Endothelial cell of umbilical vein (primary cell): ENCODE measurements at places on chromosomes 3 and 15. TPM values are rescaled to one million over a fixed set of nuclear protein-coding genes. Genes with fewer than 3 reads are reported as not detected.

MB21D2 gene
- 7.2 and 7.4 TPM in 2 replicates for total RNA-seq

DNA sequence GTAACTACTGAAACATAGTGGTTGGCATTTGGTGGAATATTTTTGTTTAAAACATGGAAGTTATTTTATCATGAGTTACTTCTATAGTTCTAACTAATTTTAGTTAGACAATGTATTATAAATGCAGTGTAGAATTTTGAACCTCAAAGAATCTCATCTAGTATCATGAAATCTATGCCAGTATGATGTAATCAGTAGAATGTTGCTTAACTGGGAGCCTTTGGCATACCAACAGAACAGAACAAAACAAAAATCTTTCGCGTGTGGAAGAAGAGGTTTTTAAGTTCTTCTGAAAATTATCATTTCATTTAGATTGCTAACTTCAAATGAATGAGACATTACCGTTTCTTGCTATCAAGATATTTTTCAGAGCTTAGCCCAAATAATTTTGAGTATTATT lies 98.4 kb upstream of the LRRFIP2 start:
- no peak overlapping the region for H3K27ac ChIP-seq
- H3K36me3 ChIP-seq, result peaks cover 3% of the 10 kb centered on the region
- H3K4me3 ChIP-seq, result no peak overlapping the region

- H3K27me3 ChIP-seq, result no peaks in the 10 kb centered on the region
- no peaks in the 10 kb centered on the region for H3K36me3 ChIP-seq
- peaks cover 5% of the 10 kb centered on the region for H3K4me1 ChIP-seq
- no peak overlapping the region for H3K27ac ChIP-seq
Observed at GRCh38 chr3:125104639-125105038, 48.8 kb upstream of the HEG1 start.

DUOXA1 gene
- not detected in 2 replicates for total RNA-seq

PRR23B gene
- not detected in 2 replicates for total RNA-seq

GRCh38 chr3:97835761-97836160 lies 13.9 kb downstream of the CRYBG3 start:
- H3K36me3 ChIP-seq, result no peaks in the 10 kb centered on the region
- no peaks in the 10 kb centered on the region for H3K4me1 ChIP-seq
- H3K27me3 ChIP-seq, result no peaks in the 10 kb centered on the region
- no peak overlapping the region for H3K4me3 ChIP-seq

GRCh38 chr3:189148081-189148507 lies 23.7 kb upstream of the TPRG1 start:
- no peaks in the 10 kb centered on the region for H3K36me3 ChIP-seq
- no peak overlapping the region for H3K4me3 ChIP-seq
- H3K4me1 ChIP-seq, result no peaks in the 10 kb centered on the region
- DNase-seq, result peak; percentile 71

- H3K27ac ChIP-seq, result no peak overlapping the region
- H3K27me3 ChIP-seq, result no peaks in the 10 kb centered on the region
- peaks cover 13% of the 10 kb centered on the region for H3K36me3 ChIP-seq
Observed at GRCh38 chr3:49378249-49378895, 20.2 kb upstream of the GPX1 start.

NRROS gene
- 14.4 and 15.6 TPM in 2 replicates for total RNA-seq

DNA sequence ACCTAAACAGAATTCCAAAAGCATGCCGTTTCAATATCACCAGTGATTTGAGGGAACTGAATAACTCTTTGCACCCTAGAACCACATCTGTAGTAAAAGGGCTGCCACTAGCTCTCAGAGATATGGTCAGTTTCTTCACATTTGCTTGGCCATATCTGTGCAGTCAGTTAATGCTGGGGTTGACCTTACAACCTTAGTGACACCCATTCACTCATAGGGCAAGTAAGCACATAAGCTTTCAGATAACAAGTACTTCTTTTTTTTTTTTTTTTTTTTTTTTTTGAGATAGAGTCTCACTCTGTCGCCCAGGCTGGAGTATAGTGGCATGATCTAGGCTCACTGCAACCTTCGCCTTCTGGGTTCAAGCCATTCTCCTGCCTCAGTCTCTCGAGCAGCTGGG lies 20.4 kb upstream of the FSIP1 start:
- no peak overlapping the region for H3K27ac ChIP-seq
- no peaks in the 10 kb centered on the region for H3K36me3 ChIP-seq
- no peak for DNase-seq
- H3K4me1 ChIP-seq, result no peaks in the 10 kb centered on the region
- H3K4me3 ChIP-seq, result no peak overlapping the region

RAD51 gene
- total RNA-seq, result 29.7 and 30.9 TPM in 2 replicates

ZNF774 gene
- 2.6 and 3.9 TPM in 2 replicates for total RNA-seq

GRCh38 chr15:74423431-74424257 lies 10.1 kb downstream of the SEMA7A start:
- no peaks in the 10 kb centered on the region for H3K27me3 ChIP-seq
- H3K4me3 ChIP-seq, result no peak overlapping the region
- DNase-seq, result no peak
- H3K27ac ChIP-seq, result no peak overlapping the region

- H3K36me3 ChIP-seq, result no peaks in the 10 kb centered on the region
- H3K4me3 ChIP-seq, result no peak overlapping the region
- peaks cover 2% of the 10 kb centered on the region for H3K27me3 ChIP-seq
- H3K4me1 ChIP-seq, result peaks cover 5% of the 10 kb centered on the region
- H3K27ac ChIP-seq, result no peak overlapping the region
Observed at GRCh38 chr15:31106495-31107300, 5.2 kb upstream of the TRPM1 start.

PTX3 gene
- total RNA-seq, result 149 and 172 TPM in 2 replicates

GRCh38 chr3:13204177-13204581 lies 130.9 kb upstream of the IQSEC1 start:
- H3K4me1 ChIP-seq, result no peaks in the 10 kb centered on the region
- no peaks in the 10 kb centered on the region for H3K27me3 ChIP-seq
- H3K4me3 ChIP-seq, result no peak overlapping the region

GRCh38 chr15:59644756-59645155 lies 12.6 kb downstream of the GTF2A2 start:
- no peak overlapping the region for H3K4me3 ChIP-seq
- H3K4me1 ChIP-seq, result no peaks in the 10 kb centered on the region
- no peaks in the 10 kb centered on the region for H3K27me3 ChIP-seq
- H3K27ac ChIP-seq, result no peak overlapping the region

FGF12 gene
- total RNA-seq, result 1.1 and 2.5 TPM in 2 replicates

KIF15 gene
- total RNA-seq, result 20.9 and 21.6 TPM in 2 replicates

GRCh38 chr3:122421101-122421500 lies 5.2 kb upstream of the WDR5B start:
- no peak for DNase-seq
- H3K27ac ChIP-seq, result no peak overlapping the region
- H3K36me3 ChIP-seq, result peaks cover 9% of the 10 kb centered on the region
- no peaks in the 10 kb centered on the region for H3K27me3 ChIP-seq
- no peak overlapping the region for H3K4me3 ChIP-seq
- peaks cover 2% of the 10 kb centered on the region for H3K4me1 ChIP-seq

KLHDC8B gene
- total RNA-seq, result 22.9 and 36.0 TPM in 2 replicates

GRCh38 chr15:90300988-90301706 lies 35.7 kb downstream of the NGRN start:
- H3K4me1 ChIP-seq, result no peaks in the 10 kb centered on the region
- DNase-seq, result peak; percentile 32
- no peaks in the 10 kb centered on the region for H3K27me3 ChIP-seq
- H3K27ac ChIP-seq, result no peak overlapping the region

CYP8B1 gene
- total RNA-seq, result not detected in 2 replicates

GRCh38 chr15:40235201-40235885 lies 3.5 kb upstream of the PAK6 start:
- H3K36me3 ChIP-seq, result no peaks in the 10 kb centered on the region
- no peak overlapping the region for H3K27ac ChIP-seq
- no peak overlapping the region for H3K4me3 ChIP-seq
- peaks cover 10% of the 10 kb centered on the region for H3K27me3 ChIP-seq

GRCh38 chr3:138916824-138917223 lies 30.1 kb downstream of the FOXL2 start:
- H3K4me3 ChIP-seq, result no peak overlapping the region
- H3K36me3 ChIP-seq, result no peaks in the 10 kb centered on the region
- no peaks in the 10 kb centered on the region for H3K27me3 ChIP-seq
- peaks cover 12% of the 10 kb centered on the region for H3K4me1 ChIP-seq

- H3K27ac ChIP-seq, result no peak overlapping the region
- H3K27me3 ChIP-seq, result peaks cover 1% of the 10 kb centered on the region
- H3K4me3 ChIP-seq, result no peak overlapping the region
- no peak for DNase-seq
- H3K36me3 ChIP-seq, result no peaks in the 10 kb centered on the region
Observed at GRCh38 chr15:48267766-48268165, 61.7 kb downstream of the SLC12A1 start.

PAK6 gene
- not detected in 2 replicates for total RNA-seq

DNA sequence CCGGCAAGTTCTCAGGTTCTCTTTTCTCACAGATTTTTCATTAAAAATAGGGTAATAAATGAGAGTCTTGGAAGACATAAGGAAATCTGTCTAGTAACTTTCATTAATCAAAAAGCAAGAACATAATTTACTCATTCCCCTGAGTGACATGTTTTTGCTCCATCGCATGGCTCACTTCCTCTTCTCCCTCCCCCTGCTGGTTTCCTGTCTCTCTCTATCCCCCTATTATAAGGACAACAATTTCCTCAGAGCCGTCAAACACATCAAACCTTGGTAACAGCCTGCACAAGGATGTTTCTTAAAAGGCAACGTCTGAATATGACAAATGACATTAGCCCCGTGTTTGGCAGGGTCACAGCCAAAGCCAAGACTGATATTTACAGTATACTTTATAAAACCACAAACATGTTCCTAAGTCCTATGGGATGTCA lies 1149.6 kb downstream of the IGSF11 start:
- DNase-seq, result peak; percentile 72
- no peak overlapping the region for H3K27ac ChIP-seq
- peaks cover 14% of the 10 kb centered on the region for H3K4me1 ChIP-seq
- no peak overlapping the region for H3K4me3 ChIP-seq
- no peaks in the 10 kb centered on the region for H3K36me3 ChIP-seq
- no peaks in the 10 kb centered on the region for H3K27me3 ChIP-seq

GRCh38 chr15:60530168-60530567 lies 51.2 kb upstream of the ICE2 start:
- no peaks in the 10 kb centered on the region for H3K27me3 ChIP-seq
- no peak for DNase-seq
- H3K27ac ChIP-seq, result no peak overlapping the region
- H3K4me1 ChIP-seq, result peaks cover 9% of the 10 kb centered on the region
- H3K36me3 ChIP-seq, result no peaks in the 10 kb centered on the region

MAGI1 gene
- 47.7 and 47.9 TPM in 2 replicates for total RNA-seq
